ENCODE measurements at places on chromosomes 16 and 17.

DNA sequence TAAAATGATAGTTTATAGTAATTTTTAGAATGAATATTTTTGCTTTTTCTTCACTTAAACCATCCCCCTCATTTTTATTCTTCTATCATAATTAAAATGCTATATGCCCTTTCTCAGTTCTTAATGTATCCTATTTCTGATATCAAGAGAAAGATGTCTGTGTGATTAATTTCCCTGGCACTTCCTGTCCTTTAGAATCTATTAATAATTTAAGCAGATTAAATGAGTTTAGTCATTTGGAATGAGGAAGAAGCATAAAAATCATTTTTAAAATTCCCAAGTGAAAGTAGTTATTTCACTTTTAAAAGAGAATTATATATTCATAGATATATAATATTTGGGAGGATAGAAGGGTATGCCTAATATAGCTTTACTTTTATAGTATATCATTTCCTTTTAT lies 27.8 kb upstream of the CDR2 start:
- no peak for DNase-seq

- no peak for DNase-seq
Observed at GRCh38 chr17:81342269-81343070, 47.4 kb upstream of the SLC38A10 start.

- no peak for DNase-seq
Observed at GRCh38 chr16:79009896-79010295, 590.6 kb downstream of the MAF start.

DNA sequence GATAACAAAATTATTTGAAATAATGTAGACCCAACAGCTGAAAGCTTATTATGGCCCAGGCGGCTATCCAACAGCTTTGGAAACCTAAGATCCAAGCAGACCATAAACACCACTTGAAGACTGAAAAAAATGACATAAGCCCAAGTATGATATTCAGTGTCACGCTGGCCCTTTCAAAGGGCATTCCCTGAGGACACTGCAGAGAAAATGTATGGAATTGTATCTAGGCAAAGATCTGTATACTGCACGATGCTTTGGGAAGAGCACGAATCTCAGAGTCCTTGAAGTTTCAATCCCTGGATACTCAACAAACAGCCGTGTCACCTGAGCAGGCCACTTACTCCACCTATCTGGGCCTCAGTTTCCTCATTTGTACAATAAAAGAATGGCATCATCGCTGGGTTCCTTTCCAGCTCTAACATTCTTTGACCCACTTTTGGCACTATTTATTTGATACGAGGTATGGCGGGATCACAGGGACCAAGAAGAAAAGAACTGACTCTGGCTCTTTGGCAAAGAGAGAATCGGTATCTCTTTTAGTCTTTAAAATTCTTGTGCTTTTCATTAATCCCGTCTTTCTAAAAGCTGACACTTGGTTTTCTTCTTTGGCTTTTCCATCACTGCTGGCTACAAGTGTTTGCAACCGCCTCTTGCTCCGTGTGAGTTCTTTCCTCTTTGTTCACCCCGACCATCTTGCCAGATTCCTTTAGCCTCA lies 1.2 kb downstream of the STAT5B start:
- no peak for DNase-seq
